ENCODE measurements at places on chromosomes 6 and 20.

DNA sequence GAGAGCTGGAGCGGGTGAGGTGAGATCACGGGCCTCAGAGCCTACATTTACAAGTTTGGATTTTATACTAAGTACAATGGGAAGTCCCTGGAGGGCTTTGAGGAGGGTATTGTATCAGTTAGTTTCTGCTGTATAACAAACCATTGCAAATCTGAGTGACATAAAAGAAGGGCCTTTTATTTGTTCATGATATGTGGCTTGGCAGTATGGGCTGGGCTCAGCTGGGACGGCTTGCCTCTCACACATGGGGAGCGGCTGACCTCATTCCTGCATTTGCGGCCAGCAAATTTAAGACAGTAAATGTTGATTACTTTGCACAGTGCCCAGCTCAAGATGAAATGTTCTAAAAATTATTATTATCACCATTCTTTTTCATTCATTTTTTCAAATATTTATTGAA lies 21.7 kb downstream of the GDAP1L1 start:
- no peak for DNase-seq

GRCh38 chr6:47438481-47439347 lies 38.9 kb upstream of the CD2AP start:
- no peak for DNase-seq

DNA sequence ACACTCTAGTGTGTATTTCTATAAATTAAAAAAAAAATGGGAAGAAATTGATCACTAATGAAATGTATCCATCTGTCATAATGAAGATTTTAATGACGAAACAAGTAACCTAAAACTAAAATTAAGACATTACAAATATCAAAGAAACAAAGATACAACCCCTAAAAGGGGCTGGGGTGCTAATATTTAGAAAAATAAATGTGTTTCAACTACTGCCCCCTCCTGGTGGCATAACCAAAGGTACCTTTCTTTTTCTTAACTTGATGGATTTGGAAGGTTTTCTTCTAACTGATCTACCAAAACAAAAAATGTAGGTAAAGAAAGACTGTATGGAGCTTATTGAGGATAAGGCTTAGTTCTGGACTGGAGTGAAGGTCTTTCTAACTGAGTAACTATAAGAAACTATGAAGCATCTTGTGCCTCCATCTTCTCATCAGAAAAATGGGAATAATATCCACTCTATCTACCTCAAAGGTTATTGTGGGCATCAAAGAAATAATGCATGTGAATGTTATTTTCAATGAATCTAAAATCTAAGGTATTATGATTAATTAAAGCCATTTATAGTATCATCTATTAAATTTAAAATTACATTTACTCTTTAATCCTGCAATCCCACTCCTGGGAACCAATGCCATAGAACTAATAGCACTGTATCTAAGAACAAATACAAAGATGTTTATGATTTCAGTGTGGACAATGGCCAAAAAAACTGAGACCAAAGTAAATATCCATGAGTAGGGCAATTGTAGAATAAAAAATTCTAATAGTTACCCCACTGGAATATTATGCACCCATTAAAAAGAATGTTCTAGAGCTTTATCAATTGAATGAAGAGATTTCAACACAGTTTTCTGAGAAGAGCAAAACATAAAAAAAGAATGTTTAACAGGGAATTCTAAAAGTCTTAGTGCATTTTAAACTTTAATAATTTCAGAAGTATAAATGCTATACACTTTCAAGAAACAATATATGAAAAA lies 117.2 kb downstream of the BACH2 start:
- no peak for DNase-seq

DNA sequence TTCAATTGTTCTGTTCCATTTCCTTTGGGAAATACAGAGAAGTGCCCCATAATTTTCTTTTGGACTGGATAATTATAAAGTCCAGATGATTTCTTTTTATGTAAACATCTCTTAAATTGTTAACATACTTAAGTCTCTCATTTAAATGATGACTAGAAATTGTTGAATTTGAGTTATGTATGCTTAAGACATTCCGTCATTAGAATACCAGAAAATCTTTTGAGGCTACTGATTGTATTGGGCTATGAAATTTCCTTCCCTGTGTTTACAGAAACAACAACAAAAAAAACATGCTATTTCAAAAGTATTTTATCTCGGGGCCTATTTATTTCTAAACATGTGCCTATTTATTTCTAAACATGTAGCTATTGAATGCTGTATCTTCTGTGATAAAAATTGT lies 125.4 kb downstream of the SH3BGRL2 start:
- DNase-seq = no peak

- no peak for DNase-seq
Measured at GRCh38 chr6:119285908-119286625, 63.5 kb downstream of the MAN1A1 start.

DNA sequence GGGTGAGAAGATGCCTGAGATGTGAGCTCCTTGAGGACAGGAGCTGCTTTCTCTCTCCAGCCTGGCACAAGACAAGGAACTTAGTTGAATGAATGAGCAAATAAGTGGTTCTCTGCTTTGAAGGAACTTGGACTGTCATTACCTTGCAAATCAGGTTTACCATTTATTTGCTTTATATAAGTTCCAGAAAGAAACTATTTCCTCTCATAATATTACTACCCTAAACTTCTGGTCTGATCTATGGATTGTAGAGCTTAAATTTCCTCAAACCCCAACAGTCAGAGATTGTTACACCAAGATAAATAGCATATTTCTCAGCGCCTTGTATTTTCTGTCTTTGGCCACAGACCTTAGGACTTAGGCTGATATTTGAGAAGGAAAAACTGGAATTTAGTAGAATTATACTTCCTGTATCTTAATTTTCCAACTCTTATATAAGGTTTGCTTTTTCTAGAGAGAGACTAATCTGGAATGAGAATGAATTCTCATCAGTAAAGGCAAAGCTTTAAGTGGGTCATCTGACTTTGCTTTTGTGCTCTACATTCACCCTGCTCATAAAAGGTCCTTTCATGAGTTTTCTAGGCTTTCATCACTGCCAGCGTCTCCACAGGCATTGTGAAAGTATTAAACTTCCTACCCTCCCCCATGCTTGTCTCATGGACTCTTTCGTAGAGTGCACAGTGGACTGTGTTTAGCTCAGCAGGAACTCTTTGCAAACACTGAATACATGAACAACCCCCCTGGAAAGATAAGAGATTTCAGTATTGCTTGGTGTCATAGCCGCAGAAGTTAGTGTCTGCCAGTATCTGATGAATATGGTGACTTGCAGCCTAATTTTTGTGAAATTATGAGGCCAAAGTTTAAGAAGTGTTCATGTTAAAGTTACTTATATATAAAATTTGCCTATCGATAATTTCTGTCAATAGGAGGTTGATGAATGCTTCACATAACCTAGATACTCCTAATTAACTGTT lies 74.0 kb downstream of the PTPRA start:
- DNase-seq = no peak

GRCh38 chr6:11206576-11206975 lies 25.9 kb downstream of the NEDD9 start:
- DNase-seq = no peak

DNA sequence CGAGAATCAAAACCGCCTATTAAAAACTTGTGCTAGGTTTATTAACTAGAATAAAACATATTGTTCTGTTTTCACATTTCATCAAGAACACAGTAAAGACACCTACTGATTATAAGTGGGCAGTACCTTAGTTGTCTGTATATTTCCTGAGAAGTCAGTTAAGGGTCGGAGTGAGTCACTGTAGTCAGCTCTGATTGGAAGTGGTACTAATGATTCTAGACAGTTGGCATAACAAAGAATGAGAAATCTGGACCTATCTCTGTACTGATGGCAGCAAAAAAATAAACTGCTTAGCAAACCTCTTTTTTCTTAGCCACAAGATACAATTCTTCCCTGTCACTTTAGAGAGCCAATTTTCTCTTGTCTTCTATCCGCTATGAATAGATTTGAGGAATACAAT lies 387.3 kb upstream of the ADGRB3 start:
- no peak for DNase-seq

GRCh38 chr20:703006-703405 lies 27.4 kb upstream of the SCRT2 start:
- no peak for DNase-seq

- DNase-seq = no peak
Measured at GRCh38 chr6:126437205-126437604, 97.3 kb downstream of the CENPW start.

GRCh38 chr6:137851669-137852068 lies 15.4 kb upstream of the TNFAIP3 start:
- DNase-seq = no peak

DNA sequence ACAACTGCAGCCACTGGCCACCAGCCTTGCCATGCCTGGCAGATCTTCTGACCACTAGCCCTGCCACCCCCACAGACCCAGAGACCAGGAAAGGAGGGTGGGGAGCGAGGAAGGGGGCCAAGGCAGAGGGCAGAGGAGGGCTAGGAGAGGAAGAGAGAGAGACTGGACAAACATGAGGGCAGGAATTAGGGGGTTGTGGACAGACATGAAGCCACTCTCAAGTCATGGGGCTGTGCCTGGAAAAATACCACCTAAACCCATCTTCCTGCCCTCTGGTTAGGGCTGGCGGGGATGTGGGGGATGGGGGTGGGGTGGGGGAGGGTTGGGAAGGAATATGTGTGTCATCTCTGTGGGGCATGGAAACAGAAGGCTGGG lies 1.4 kb upstream of the SLC29A1 start:
- no peak for DNase-seq
